ENCODE measurements at places on chromosomes 5 and 9. TPM values are rescaled to one million over a fixed set of nuclear protein-coding genes. Genes with fewer than 3 reads are reported as not detected.

DNA sequence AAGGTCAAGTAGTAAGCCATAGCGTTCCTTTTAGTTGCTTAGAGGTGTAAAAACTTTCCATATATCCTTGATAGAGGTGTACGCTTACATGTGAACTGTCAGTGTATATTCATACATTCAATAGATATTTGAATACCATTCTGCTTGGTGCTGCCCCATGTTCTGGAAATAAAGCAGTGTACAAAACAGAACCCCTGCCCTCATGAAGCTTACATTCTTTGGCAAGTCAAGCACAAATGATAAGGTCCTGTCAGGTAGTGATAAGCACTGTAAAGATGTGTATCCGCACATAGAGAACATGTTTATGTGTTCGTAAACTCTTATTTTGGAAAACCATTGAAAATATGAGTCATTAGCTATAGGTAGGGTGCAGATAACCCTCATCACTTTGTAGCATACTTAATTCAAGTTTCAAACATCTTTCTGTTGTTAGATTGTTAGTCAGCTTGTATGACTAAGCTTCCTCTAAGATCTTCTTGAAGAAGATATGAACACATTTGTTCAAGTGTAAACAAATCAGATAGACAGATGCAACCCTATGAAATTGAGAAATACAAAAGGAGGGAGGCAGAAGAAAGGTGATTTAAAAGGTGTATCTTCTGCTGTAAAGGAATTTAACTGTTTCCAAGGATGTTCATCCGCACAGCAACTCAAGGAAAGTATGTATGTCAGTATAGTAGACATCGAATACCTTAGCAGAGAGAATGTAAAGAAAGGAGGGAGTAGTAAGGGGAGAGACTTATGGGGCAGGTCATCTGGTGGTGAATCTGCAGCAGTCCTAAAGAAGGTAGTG is 1.6 kb downstream of the GTF3C4 start:
- DNase-seq: no peak

- no peak for DNase-seq
These were observed 9.9 kb downstream of the KCNT1 start for GRCh38 chr9:135711881-135712280.

- no peak for DNase-seq
These were observed 3.6 kb upstream of the STING1 start for GRCh38 chr5:139486201-139486600.

DNA sequence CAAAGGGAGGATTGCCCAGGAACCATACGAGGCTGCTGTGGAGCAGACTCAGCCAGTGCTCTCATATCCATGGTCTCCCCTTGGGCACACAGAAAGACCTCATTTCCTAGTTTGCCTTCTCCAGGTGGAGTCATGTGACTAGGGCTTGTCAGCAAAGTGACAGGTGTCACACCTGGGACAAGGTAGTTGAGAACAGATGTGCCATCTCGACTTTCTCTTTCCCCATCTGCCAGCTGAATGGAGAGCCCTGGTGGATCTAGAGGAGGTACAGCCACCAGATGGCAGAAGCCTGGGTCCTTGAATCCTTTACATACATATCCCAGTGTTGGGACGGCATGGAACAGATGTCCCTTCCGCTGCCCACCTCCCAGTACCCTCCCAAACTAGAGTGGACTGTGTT is 42.9 kb upstream of the ALDOB start:
- peak; percentile 31 for DNase-seq

DNA sequence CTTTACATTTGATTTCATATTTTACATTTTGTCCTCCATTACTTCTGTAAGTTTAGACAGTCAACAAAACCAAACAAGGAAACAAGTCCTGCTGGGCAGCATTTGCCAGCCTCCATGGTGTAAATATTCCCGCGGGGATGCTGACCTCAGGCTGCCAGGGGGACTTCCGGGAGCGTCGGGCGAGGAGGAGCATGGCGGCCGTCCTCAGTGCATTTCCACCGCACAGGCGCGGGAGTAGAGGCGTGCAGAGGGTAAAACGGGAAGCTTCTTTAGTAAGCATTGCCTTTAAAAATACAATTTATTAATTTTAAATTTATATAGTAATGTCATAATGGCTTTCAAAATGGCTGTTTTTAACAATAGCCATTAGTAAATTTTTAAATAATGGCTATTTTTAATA is 385.3 kb upstream of the IRX4 start:
- DNase-seq: no peak

GRCh38 chr9:2424619-2425033 is 197.0 kb upstream of the VLDLR start:
- DNase-seq: peak; percentile 30

GRCh38 chr9:91056917-91057316 is 255.3 kb downstream of the SYK start:
- DNase-seq: no peak

- no peak for DNase-seq
These were observed 278.2 kb downstream of the PLK2 start for GRCh38 chr5:58181578-58182286.

DNA sequence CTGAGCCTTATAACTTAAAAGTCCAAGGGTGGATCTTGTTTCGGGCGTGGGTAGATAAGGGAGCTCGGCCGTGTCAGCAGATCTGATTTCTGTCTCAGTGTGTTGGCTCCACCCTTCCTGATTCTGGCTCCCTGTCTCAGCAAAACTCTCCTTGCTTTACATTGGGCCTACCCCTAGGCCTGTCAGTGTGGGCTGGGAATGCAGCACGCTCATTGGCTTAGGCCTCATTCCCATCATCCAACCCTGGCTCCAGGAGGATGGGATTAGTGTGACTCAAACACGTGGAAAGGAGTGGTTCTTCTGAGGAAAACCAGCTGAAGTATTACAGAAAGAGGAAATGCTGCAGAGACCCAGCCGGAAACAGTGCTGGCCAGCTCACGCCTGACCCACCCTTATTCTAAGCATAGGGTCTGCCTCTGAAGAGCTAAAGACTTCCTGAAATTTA is 59.9 kb downstream of the ZFAND5 start:
- DNase-seq: peak; percentile 98

DNA sequence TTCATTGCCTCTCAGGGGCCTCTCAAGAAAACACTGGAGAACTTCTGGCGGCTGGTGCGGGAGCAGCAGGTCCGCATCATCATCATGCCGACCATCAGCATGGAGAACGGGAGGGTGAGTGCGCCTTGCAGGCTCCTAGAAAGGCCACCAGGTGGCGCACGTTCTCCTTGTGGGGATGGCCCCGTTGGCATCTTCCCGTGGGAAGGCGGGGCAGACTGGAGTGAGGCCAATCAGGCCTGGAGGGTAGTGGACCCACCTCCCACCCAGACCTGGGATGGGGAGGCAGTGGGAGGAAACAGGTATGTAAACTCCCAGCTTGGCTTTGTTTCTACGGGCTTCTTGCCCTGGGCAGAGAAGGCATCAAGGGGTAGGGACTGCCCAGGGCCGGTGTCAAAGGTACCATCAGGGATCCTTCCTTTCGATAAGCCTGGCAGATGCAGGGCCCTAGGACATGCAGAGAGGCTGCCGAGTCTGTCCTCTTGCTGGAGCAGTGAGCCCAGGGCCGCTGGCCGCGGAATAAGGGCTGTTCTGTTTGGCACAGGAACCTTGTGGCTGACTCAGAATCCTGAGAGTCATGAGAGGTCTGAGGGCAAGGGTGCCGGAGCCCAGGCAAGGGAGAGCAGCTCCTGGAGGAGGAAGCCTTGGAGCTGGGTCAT is 18.9 kb upstream of the SPTLC1 start:
- DNase-seq: peak; percentile 65

DNA sequence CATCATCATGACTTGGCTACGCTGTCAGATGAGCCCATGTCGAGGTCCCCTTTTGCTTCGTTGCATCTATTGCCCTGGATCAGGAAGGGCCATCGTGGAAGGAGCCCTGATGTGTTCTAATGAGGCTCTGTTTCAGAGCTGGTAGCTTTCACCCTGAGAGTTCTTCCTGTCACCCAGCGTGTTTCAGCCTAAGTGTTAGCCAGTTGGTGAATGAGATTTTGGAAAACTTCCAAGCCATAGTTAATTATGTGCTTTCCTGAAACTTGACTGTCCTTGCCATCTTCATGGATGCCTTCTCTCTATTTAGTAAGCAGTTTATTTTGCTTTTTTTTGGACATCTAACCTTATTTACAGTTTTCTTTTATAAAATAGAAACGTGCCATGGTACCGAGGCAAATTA is 1695.4 kb upstream of the WWC1 start:
- no peak for DNase-seq

GRCh38 chr5:172477466-172477865 is 23.1 kb upstream of the SH3PXD2B start:
- no peak for DNase-seq

GRCh38 chr5:138985256-138985655 is 110.1 kb upstream of the LRRTM2 start:
- no peak for DNase-seq

ELOVL7 gene
- polyA plus RNA-seq: 77.3 TPM

C5orf52 gene
- 0.87 TPM for polyA plus RNA-seq

PDGFRB gene
- polyA plus RNA-seq: 18.6 TPM

BDP1 gene
- 23.2 TPM for polyA plus RNA-seq

TICAM2 gene
- polyA plus RNA-seq: 2.9 TPM

CCDC69 gene
- 45.3 TPM for polyA plus RNA-seq

ADAMTSL2 gene
- polyA plus RNA-seq: 0.69 TPM

PCDHGB6 gene
- 2.9 TPM for polyA plus RNA-seq

COL23A1 gene
- polyA plus RNA-seq: 8.9 TPM

SPATA31A3 gene
- polyA plus RNA-seq: not detected

STPG3 gene
- polyA plus RNA-seq: 3.4 TPM
